ENCODE measurements at places on chromosomes 7 and 10. TPM values are rescaled to one million over a fixed set of nuclear protein-coding genes. Genes with fewer than 3 reads are reported as not detected.

KAZALD1 gene
- total RNA-seq = 0.79 TPM

AZGP1 gene
- not detected for total RNA-seq

DNA sequence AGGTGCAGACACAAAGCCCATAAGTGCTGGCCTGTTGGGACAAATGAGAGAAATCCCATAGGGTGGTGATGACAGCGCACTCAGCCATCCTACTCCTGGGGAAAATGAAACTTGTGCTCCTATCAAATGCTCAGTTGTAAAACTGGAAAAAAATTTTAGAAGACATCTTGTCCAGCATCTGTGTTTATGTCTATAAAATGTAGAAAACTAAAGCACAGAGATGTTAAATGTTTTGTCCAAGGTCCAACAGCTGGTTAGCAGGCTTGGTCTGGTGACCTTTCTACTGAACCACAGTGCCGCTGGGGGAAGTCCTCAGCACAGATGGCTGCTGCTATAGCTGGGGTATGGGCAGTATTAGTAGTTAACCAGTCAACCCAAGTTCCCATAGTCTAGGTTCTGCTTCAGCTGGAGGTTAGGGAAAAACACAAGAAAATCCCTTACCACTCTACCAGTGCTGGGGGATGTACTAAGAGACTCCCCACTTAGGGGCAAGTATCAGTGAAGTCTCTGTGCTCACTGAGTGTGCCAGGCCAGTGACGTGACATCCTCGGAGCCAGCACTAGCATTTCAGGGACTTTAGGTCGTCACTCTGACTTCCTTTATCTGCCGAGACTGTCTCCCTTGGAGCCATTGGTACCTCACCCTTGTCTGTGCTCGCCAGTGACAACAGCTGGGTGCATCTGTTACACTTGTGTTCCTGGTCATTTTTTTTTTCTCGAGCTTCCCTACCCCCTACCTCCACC is 1.9 kb downstream of the TSPAN33 start:
- H3K4me1 ChIP-seq = peaks cover 11% of the 10 kb centered on the region
- no peak overlapping the region for H3K27ac ChIP-seq
- peak overlapping the region; percentile 66 for H3K4me3 ChIP-seq
- H3K27me3 ChIP-seq = peaks cover 52% of the 10 kb centered on the region

DNA sequence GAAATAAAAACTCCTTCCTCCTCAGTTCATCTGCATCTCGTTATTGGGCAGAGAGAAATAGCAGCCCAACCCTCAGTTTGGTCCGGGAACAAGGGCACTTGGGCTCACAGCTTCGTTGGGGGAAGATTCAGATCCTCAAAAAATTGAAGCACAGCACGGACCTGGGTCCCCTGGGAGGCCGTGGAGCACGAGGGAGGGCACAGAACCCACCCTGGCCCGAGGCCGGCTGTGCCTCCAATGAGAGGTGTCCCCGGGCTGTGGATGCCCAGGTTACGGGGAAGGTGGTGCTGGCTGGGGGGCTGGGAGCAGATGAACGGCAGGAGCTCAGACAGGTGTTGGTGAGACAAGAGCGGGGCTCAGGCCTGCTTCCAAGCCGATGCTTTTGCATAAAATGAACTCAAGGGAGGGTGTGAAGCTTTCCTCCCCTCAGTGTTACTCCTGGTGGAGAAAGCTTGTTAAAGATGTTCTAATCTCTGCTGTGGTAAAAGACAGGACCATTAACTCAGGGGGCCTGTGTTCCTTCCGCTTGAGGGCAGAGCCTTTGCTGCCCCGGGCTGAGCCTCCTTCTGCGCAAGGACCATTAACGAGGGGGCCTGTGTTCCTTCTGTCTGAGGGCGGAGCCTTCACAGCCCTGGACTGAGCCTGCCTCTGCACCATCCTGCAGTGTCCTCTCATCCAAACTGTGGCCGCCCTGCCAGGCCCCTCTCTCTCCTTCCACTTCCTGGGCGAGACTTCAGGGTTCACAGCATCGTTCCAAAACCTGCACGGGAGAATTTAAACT is 302.2 kb downstream of the ADARB2 start:
- no peaks in the 10 kb centered on the region for H3K27me3 ChIP-seq
- no peaks in the 10 kb centered on the region for H3K36me3 ChIP-seq
- no peaks in the 10 kb centered on the region for H3K4me1 ChIP-seq
- H3K4me3 ChIP-seq = no peak overlapping the region

- no peaks in the 10 kb centered on the region for H3K36me3 ChIP-seq
- DNase-seq = no peak
- no peak overlapping the region for H3K27ac ChIP-seq
- H3K27me3 ChIP-seq = no peaks in the 10 kb centered on the region
- no peak overlapping the region for H3K4me3 ChIP-seq
Observed at GRCh38 chr10:132809232-132810140, 23.5 kb upstream of the NKX6-2 start.

- no peaks in the 10 kb centered on the region for H3K4me1 ChIP-seq
- H3K4me3 ChIP-seq = no peak overlapping the region
- DNase-seq = no peak
- no peaks in the 10 kb centered on the region for H3K36me3 ChIP-seq
- peaks cover 25% of the 10 kb centered on the region for H3K27me3 ChIP-seq
Observed at GRCh38 chr10:49619613-49620012, 5.8 kb downstream of the CHAT start.

Data from activated CD4-positive, alpha-beta T cell treated with anti-CD3 and anti-CD28 coated beads, Interleukin-2, amount 10 ng/mL, durations not matched to agents 24 days and 14 days (primary cell).